Vagina (tissue), 2 donors: ENCODE measurements at places on chromosomes 5 and 9.

DNA sequence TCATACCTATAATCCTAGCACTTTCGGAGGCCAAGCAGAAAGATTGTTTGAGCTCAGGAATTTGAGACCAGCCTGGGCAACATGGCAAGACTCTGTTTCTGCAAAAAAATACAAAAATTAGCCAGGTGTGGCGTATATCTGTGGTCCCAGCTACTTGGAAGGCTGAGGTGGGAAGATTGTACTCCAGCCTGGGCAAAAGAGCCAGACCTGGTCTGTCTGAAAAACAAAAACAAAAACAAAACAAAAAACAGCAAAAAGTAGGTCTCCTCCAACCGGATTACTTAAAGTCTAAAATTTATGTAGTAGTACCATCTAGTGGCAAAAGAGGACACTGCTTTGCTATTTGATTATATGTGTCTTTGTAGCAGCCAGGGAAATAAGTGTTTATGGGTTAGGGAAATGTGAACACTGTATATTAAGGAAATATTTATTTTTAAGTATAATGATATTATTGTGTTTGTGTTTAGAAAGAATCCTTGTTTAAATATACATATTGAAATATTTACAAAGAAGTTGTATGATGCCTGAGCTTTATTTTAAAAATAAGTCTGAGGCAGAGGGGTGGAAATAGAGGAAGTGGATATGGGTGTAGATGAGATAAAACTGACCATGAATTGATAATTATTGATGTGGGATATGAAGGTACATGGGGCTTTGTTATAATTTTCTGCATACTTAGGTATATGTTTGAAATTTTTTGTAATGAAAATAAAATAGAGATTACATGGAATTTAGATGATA, 20.0 kb downstream of the APC start:
- DNase-seq: no peak

GRCh38 chr5:152456815-152457443, 51.9 kb upstream of the NMUR2 start:
- no peak for DNase-seq

GRCh38 chr9:3502560-3503398, 23.0 kb downstream of the RFX3 start:
- no peak for DNase-seq

DNA sequence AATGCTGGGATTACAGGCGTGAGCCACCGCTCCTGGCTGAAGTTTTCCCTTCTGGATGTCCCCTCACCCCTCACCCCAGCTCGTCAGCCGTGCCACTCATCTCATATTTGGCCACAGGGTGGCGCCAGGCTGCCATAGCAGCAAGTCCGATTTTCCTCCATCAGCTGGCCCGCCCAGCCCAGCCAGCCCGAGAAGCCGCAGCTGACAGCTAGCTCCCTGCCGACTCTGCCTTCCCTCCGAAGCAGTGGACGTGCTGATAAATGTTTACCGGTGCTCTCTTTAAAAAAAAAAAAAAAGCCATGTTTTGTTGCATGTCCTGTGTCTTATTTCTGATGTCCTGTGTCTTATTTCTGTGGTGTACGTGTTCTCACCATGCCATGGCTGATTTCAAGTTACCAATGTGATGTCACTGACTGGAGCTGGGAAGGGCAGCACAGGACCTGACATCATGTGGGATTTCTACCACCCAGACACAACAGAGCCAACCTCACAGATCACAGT, 58.3 kb downstream of the PFDN1 start:
- no peak for DNase-seq

GRCh38 chr5:179817890-179818745, 2.6 kb upstream of the SQSTM1 start:
- no peak for DNase-seq

GRCh38 chr5:160525471-160526261, 104.0 kb downstream of the PTTG1 start:
- no peak for DNase-seq

DNA sequence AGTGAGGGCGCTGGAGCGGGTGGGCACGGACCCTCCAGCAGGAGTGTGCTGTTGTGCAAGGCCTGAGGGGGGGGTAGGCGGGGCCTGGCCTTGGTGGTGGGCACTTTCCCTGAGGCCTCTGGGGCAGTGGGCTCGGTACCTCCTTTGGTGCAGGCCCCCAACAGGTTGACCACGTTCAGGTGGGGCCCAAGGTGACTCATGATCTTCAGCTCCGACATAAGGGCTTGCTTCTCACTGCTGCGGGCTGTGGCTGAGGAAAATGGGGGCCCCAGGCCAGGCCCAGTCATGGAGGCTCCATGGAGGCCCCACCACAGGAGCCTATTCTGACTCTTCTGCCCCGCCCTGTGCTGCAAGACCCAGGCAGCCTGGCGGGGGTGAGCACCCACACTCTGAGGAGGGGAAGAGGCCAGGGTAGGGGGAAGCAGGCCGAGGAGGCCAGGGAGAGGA, 31.5 kb downstream of the PDGFRB start:
- no peak for DNase-seq

DNA sequence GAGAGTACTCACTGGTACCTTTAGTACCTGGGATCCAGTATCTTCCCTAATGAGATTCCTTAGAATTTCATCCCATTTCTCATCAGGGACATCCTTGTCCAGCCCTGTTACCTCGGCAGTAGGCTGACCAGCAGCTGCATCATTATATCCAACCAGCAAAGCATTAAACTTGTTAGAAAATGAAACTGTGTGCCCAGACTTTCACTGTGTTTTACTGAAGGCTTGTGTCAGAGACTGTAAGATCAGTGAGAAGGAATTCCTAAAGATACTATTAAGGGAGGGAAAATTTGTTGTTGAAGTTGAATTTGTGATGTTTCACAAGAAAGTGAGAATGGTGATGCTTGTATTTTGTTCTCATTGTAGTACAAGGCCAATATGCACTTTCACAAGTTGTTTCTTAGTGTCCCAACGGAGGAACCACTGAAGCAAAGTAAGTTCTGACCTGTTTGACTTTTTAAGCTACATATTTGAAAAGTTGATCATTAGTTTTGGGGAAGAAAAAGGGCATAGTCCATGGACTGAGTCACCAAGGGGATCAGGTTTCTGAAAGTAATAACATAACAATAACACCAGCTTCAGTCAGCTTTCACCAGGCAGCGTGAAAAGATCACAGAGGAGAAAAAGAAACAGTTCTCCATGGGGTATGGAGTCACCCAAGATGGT, 48.8 kb downstream of the GRAMD2B start:
- DNase-seq: no peak

GRCh38 chr5:80152778-80153177, 103.1 kb downstream of the SERINC5 start:
- no peak for DNase-seq

GRCh38 chr9:92599938-92600461, 64.2 kb upstream of the ECM2 start:
- no peak for DNase-seq

- DNase-seq: no peak
Observed at GRCh38 chr5:178293815-178294214, 61.2 kb upstream of the PHYKPL start.

- no peak for DNase-seq
Observed at GRCh38 chr5:76144513-76145274, 61.5 kb downstream of the SV2C start.

DNA sequence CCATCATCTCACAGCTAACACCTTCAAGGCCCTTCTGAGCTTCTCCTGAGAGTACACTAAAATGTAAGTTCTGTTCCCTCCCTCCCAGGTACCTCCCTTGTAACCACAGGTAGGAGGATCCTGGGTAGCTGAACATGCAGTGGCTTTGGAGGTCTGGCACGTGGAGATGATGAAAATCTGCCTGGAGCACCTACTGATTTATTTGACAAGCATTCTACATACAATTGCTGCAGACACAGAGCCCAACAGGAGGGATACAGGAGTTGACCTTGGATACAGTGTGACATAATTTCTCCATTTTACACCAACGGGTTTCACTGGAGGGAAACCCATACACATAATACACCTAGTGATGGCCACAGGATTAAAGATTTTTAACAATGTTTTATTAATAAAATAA, 478.7 kb downstream of the SEMA5A start:
- no peak for DNase-seq

DNA sequence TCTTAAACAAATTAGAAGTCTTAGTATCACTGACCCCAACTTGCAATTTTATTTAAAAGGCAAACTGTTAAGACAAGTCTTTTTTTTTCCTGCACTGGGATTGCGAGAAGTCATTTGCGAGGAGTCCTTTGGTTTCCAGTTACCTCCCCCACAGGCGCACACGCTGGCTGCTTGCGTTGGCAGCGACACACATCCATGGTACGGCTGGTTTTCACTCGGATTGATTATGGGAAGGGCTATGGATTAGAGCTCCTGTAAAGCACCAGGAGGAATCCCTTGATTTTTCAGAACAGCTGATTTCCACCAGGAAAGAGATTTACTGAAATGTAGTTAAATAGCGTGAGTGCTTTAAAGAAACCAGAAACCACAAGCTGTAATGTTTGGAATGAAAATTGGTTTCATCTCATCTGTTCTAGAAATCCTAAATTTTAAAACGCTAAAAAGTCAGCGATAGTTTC, 737 bp downstream of the SLC1A3 start:
- DNase-seq: no peak

DNA sequence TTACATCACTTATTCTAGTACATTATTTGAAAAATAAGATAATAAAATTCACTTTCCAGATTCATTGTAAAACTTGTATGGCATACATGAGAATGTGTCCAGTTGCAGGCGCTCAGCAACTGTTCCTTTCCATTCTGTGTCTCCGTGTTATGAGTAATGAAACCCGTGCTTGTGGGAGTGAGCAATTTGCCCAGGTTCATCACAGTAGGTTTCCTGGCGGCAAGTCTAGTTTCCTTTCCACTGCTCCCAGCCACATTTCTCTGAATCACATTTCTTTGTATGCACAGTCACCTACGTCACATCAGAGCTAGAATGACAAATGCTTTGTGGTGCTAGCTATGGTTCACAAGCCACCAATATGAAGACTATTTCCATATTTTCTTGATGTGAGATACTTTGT, 39.9 kb downstream of the MOCS2 start:
- no peak for DNase-seq

DNA sequence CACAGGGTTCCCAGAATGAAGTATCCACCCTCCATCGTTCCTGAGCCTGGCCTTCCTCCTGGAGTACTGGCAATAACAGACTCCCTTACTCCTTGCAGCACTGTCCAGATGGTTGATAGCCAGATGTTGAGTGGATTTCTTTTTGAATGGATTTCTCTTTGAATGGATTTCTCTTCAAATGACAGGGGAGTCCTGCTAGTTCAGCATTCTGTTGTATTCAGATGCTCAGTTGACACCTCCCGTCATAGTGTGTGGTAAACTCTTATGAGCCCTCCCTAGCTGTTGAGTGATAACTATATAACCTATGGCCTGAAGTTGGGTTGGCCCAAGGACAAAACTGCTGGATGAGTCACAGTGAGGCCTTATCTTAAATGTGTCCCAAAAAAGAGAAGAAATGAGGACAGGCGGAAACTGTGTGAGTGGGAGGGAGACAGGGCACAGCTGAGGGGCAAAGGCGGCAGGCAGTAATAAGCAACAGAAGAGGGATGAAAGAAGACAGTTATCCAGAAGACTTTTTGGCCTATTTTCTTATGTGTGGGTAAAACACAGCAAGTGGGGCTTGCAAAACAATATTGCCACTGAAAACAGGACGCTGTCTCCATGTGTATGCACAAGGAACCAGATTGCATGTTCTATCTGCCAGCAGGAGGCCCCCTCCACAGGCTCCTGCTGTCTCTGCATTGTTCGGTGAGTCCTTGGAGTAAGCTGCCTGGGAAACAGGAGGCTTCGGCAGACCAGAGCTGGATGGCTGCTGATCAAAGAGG, 209.5 kb upstream of the S1PR3 start:
- no peak for DNase-seq

DNA sequence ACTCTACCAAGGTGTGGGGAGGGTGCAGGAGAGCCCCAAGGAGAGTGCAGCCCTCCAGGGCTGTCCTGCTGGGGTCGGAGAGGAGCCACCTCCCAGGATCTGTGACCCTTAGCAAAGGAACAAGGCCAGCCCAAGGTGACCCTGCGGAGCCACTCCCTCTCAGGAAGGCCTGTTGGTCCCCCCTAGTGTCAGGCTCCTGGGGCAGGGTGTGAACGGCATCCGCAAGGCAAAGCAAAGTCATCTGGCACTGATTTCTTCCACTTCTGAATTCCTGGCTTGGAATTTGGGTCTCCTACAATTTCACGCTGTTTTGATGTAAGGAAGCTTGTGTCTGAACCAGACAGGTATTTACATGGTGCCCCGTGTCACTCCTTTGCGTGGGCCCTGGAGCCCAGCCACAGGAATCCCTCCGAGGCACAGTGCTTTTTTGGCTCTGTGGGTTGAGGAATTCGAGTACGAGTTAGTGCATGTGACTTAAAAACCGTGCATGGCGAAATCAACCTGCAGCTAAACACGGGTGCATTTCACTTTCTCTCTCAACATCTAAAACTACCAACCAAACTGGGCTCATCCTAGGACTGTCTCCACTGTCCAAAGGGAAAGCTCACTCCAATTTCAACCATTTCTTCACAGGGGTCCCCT, 24.5 kb upstream of the GFPT2 start:
- no peak for DNase-seq

GRCh38 chr9:13857521-13857920, 456.4 kb downstream of the NFIB start:
- no peak for DNase-seq

- DNase-seq: no peak
Observed at GRCh38 chr5:165360784-165361542, 1855.5 kb downstream of the MAT2B start.

DNA sequence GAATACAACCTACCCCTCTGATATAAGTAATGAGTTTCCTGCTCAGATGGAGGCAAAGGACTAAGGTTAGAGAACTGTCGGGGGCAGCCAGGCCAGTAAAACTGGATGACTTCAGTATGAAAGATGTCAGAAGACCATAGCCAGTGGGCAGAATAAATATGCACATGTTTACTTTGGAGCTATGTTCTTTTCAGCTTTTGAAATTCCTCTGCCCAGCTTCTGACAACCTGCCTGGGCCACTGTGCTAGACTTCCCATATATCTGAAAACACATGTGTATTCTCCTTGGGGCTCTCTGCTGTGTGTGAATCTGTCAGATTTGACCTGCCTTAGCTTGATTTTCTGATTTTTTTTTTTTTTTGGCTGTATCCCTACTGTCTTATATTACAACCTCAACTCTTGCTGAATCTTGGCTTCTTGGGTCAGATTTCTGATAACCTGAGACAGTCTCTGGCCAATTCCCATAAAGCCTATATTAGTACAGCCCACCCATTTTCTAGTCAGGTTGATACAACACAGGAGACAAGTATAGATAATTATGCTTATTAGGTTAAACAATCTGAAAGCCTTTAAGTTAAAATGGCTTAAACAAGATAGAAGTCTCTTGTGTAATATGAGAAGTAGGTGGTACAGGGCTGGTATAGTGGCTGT, 76.6 kb upstream of the PRLR start:
- no peak for DNase-seq

DNA sequence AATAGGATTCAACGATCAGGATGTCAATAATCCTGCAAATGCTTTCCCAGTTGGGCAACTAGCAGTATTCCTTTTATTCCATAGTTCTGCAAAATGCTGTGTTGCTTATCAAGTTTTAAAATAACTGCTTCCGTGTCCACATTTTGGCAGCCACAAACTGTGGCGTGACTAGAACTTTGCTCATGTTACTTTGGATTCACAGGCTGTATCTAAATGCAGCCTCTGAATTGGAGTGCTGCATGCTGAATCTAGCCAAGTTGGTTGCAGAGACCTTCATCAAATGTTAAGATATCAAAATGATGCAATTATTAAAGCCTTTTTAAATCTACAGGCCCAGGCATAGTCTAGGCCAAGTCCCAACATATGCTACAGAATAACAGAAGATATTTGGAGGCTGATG, 249.2 kb downstream of the NR2F1-AS1 start:
- DNase-seq: no peak
